Neural crest cell (in vitro differentiated cells): ENCODE measurements at places on chromosomes 5 and 9.

GRCh38 chr9:133306242-133307204, 29.5 kb downstream of the SURF6 start:
- DNase-seq = no peak

DNA sequence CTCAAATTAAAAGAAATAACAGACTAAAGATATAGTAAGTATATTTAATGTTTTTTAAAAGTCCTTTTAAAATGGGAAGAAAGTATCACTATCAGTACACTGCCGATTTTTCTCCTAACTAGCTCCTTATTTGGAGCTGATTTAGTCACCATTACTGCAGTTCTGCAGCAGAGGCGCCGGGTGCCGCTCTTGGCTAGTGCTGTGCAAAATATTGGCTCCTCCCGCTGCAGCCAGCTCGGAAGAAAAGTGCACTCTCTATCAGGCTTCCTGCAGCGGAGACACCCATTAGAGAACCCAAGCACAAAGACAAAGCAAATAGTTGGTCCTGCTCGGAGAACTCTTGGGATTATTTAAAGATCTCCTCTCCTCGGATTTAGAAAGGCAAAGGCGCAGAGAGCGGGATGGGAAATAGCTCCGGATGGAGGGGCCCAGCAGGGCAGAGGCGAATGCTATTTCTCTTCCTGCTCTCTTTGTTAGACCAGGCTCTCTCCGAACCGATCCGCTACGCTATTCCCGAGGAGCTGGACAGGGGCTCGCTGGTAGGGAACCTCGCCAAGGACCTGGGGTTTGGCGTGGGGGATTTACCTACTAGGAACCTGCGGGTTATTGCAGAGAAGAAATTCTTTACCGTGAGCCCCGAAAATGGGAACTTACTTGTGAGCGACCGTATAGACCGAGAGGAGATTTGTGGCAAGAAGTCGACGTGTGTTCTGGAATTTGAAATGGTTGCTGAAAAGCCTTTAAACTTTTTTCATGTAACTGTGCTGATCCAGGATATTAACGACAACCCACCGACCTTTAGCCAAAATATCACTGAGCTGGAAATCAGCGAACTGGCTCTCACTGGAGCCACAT, at the start of gene PCDHGB3:
Gene PCDHGB3 (plus strand): TSS at position 249 of the 855 bp plus-strand sequence. CDS start 153 bp downstream, at position 402.
- no peak for DNase-seq

GRCh38 chr5:101123363-101123762, 220.3 kb upstream of the ST8SIA4 start:
- DNase-seq = no peak

DNA sequence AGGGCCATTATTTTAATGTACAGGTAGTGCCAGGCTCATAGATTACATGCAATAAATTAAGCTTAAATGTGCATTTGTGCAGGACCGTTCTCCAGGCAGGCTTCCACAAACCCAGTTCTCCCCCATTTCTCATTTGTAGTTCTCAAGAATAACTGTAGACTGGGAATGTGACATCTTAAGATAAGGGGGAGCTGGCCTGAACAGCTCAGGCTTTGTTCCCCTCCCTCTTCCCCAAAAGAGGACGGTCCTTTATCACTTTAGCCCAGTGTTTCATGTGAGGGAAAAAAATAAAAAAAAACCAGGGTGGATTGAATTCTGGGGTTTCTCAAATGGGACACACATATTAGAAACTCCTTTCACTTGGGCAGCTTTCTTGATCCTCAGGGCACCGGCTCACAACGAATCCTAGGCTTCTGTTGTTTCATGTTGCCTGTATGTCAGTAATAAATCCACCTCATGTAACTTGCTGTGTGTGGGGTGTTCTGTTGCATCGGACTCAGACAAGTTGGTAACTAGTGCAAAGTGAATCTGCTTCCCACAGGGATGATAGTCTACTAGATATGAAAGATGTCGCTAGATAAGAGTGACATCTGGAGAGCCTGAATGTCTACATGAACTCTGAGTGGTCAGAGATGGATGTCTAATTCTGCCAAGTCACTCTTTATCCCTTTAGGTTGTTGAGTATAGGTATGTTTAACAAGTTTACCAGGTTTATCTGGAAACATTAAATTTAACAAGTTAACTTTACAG, 2030.6 kb upstream of the NUDT12 start:
- DNase-seq = no peak

DNA sequence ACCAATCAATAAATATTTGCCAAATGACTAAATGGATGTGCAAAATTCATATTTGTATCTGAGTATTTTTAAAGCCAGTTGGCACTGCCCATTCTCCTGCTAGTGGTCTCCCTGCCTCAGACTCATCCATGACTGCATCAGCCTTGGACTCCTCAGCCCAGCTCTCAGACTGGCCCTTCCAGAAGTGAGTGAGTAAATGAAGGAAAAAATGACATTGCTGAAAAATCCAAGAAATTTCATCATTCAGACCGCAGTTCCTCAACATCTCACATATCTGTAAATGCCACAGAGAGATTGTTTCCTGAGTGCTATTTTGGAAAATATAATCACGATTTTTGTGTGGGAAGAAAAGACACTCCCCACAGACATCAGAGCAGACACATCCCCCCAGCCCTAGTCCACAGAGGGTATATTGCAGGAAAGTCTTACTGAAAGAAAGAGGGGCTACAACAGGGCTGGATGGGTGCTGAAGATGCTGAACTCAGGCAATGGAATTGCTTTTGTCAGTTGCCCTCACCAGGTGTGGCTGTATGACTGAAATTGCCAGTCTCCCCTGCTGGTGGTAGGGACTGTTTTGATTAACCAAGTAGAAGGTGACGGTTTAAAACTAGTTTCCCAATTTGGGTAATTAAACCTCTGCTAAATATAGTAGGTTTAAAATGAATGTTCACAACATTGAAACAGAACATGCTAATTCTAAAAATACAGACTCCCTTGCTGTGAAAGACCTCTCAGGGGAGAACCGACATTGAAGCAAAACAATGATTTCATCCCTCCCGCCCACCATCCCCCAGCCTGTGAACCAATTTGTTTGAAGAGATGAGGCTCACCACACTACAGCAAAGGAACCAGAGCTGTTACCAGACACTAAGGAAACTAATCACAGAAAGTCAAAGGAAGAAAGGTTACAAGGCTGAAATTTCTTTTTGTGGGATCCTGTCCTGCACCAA, 158.8 kb downstream of the DEPDC1B start:
- DNase-seq = no peak

- no peak for DNase-seq
These were observed 81.1 kb downstream of the SEC61B start for GRCh38 chr9:99303177-99303576.

- DNase-seq = no peak
These were observed 97.1 kb upstream of the CDH6 start for GRCh38 chr5:31096238-31096865.

DNA sequence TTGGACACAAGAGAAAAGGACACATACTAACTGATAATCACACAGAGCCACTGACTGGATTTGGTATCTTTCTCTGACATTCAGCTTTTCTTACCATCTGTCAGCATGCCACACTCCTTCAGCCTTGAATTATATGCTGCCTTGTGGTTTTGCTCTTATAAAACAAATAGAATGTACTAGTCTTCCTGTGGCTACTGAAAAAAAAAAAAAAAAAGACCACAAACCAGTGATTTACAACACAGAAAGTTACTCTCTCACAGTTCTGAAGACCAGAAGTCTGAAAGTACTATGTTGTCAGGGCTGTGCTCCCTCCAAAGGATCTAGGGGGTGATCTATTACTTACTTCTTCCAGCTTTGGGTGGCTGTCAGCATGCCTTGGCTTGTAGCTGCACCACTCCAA, 82.3 kb downstream of the THBS4 start:
- no peak for DNase-seq

GRCh38 chr5:162654661-162655405, 587.3 kb downstream of the GABRG2 start:
- no peak for DNase-seq

GRCh38 chr9:14242150-14242805, 71.7 kb downstream of the NFIB start:
- DNase-seq = no peak

DNA sequence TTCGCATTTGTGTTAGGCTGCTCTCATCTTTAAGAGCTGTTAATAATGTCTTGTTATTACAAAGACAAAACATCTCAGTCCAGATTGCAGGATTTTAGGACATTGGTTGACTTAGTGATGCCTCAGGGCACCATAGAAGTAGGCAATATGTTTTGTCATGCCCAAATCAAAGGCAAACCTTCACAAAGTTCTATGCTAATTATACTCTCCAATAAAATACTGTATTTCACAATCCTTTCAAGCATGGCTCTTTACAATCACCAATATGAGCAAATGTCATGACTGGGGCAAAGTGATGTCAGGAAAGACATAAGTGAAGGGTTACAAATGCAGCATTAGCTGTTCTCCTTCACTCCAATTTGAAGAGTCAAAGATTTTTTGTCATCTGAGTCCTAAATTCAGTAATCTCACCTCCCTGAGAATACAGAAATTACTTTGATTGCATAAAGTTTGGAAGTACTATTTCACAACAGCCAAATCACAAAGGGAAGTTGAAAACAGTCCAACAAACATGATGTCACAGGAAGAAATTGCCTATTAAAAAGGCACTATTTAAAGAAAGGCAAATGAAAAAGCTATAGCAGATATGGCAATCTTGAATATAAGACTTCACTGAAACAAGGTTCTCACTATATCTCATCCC, 303.2 kb downstream of the PRR16 start:
- no peak for DNase-seq

- DNase-seq = no peak
These were observed 75.6 kb downstream of the LRSAM1 start for GRCh38 chr9:127526655-127527559.

GRCh38 chr5:5140479-5141338, 579 bp downstream of the ADAMTS16 start:
- peak; percentile 15 for DNase-seq

DNA sequence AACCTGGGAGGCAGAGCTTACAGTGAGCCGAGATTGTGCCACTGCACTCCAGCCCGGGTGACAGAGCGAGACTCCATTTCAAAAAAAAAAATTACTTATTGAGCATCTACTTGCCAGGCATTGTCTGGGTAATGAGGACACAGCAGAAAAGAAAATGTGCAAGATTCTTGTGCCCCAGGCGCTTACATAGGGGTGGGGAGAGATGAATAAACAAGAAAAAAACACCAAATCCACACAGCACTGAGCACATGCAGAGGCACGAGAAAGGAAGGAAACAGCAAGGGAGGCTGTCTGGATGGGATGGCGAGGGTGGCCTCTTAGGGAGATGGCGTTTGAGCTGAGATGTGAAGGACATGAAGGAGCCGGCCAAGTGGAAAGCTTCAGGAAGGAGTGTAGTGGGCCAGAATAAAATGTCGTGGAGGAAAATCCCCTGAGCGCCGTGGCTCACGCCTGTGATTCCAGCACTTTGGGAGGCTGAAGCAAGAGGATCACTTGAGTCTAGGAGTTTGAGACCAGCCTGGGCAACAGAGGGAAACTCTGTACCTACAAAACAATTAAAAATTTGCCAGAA, 13.9 kb downstream of the DYNC2I2 start:
- no peak for DNase-seq

- DNase-seq = no peak
These were observed 219.1 kb upstream of the PCSK5 start for GRCh38 chr9:75671354-75671753.
